ENCODE measurements at places on chromosomes 2 and 18.

DNA sequence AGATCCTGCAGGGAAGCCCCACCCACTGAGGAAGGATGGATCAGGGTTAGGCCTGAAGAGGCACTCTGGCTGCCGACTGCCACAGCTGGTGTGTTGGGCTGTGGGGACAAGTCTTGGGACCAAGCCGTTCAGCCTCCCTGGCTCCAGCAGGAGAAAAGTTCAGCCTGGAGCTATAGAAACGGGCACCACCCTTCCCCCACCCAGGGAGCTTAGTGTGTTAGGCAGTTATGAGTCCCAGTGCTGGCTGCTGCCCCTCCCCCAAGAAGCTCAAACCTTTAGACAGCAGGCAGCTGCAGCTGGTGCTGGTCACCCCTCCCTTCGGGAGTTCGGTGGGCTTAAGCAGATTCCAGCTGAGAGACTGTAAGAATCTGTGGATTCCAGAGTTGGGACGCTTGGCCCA is 447.1 kb upstream of the HS6ST1 start:
- no peak for DNase-seq

DNA sequence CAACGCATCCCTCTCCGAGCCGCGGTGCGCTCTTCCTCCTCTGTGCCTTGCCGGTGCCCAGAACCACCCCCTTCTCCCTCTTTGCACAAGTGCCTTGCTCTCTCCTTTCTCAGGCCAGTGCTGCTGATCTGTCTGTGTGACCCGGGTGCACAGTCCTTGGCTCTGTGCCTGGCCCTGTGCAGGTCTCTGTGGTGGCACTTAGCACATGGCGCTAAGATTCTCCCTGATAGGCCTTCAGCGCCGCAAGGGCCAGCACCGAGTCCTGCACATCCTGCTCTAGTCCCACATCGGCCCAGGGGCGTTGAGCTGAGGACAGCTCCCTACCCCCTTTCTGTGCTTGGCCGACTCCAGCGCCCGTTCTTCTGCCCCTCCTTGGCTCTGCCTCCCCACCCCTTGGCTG is 136.1 kb downstream of the NEDD4L start:
- DNase-seq: no peak

DNA sequence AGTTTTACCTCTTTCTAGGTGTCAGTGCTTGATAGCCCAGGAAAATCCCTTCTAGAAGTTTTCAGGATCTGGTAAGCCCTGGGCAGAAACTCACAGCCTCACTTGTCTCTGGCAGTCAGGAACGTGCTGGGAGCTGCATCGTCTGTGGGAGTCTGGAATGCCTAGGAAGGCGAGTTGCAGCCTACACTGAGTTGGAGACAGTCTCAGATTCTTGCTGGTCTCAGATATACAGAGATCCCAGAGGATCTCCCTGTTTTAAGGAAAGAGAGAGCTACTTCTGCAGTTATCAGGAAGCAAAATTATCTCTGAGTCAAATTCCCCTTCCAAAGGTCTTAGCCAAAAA is 104.4 kb upstream of the CDC42EP3 start:
- DNase-seq: peak; percentile 80

GRCh38 chr2:47429795-47430194 is 26.8 kb downstream of the MSH2 start:
- DNase-seq: peak; percentile 74

DNA sequence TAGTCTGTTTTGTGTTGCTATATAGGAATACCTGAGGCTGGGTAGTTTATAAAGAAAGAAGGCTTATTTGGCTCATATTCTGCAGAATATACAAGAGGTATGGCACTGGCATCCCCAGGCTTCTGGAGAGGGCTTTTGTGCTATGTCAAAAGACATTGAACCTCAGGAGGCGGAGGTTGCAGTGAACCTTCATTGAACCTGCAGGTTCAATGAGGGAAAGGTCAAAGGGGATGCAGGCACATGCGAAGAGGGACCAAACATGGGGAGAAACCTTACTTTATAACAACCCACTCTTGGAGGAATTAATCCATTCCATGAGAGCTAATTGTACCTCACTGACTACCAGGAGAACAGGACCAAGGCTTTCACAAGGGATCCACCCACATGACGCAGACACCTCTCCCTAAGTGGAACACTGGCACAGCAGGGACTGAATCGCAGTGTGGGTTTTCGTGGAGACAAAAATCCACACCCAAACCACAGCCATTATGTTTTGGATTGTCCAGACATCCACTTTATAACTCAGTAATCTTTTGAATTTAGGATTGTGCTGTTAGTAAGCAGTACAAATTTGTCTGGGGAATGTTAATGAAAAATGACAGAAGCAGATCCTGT is 4.1 kb upstream of the SERPINB8 start:
- DNase-seq: no peak
